ENCODE measurements at places on chromosomes 12 and 14. TPM values are rescaled to one million over a fixed set of nuclear protein-coding genes. Genes with fewer than 3 reads are reported as not detected.

DNA sequence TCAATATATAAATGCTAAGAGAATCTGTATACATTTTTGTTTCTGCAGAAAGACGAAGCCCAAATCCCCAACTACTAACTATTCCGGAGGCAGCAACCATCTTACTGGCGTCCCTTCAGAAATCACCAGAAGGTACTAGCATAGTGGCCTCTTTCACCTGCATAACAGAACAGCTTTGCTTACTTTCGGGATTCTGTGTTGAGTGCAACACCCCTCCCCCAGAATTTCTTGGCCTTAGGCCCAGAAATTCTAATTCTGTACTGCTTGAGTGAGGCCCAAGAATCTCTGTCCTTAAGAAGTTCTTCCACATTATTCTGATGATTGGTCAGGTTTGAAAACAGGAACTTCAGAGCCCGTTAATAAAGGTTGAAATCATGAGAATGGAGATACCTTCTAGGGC, 2.9 kb downstream of the SPX start:
- DNase-seq: no peak

- DNase-seq: no peak
Observed at GRCh38 chr14:75182821-75183220, 6.4 kb upstream of the TMED10 start.

The DDX47 gene
- 107 TPM for total RNA-seq

The NAA25 gene
- 51.3 TPM for total RNA-seq

Measured in activated naive CD8-positive, alpha-beta T cell treated with anti-CD3 and anti-CD28 coated beads for 36 hours (primary cell).